Left colon (tissue), 2 donors: ENCODE measurements at places on chromosomes 6 and 20.

DNA sequence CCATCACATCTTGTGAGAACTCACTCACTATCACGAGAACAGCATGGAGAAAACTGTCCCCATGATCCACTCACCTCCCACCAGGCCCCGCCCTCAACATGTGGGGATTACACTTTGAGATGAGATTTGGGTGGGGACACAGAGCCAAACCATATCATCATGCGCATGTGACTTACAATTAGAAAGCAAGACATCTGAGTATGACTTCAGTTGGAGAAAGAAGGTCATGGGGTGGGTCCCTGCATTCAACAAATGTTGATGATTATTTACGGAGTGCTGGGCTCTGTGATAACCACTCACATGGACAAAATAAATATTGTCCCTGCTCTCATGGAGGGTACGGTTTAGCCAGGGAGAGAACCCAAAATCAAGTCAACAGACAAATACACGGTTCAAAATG lies 37.9 kb downstream of the VSTM2L start:
- no peak for DNase-seq

DNA sequence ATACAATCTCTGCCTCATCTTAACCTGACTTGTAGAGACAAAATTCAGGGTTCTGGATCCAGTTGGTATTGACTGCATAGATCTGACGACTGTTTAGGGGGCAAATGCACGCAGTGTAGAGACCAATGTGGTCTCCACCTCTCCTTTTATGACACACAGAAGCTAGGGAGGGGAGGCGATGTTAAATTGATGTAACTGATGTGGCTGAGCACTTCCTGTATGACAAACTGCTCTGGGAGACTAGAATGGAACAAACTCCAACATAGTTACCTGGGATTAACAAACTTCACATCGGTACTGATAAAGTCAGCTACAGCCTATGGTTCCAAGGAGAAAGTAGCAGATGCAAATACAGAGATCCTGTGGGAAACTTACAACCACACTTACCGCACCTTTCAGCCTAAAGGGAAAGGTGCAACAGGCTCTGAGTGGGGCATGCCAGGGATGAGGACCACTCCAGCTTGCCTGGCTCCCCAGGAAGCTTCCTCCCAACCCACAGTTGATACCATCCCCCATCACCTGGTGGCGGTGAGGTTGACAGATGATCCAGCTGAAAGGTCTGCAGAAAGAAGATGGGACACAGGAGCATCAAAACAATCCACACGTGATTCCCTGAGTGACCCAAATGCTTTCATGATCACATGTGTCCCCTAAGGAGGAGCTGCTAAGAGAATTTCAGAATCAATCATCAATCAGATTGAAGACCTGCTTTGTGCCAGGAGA lies 60.6 kb upstream of the MRPS10 start:
- no peak for DNase-seq

DNA sequence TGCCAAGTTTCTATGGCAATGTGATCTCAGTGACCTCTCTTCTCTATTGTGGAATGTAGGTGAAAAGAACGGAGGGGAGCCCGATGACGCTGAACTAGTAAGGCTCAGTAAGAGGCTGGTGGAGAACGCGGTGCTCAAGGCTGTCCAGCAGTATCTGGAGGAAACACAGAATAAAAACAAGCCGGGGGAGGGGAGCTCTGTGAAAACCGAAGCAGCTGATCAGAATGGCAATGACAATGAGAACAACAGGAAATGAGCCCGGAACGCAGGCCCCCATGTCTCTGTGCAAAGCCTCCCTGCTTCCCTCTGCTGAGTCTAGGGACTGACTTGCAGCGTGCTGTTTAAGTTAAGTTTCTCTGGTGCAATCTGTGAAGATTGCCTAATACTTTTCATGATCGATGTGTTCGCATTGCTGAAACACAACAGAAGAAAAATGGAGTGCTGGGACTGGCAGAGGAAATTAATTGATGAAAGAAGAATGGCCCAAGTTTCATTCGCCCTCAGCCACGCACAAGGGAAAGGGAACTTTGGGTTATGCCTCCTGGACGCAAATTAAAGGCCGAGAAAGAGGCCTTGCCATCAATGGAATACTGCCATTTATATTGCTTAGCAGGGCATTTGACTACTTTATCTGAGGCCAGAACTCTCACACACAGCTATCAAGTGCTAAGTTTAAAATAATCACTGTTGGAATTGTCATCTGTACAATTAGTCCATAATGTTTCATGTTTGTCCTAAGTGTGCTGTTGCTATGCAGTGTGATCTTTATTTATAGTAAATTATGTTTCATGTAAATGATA lies 146.4 kb downstream of the AKAP7 start:
- peak; percentile 36 for DNase-seq

- no peak for DNase-seq
Observed at GRCh38 chr6:159595173-159595572, 97.9 kb downstream of the SOD2 start.

- DNase-seq = no peak
Observed at GRCh38 chr20:49579195-49579594, 11.3 kb upstream of the PTGIS start.

DNA sequence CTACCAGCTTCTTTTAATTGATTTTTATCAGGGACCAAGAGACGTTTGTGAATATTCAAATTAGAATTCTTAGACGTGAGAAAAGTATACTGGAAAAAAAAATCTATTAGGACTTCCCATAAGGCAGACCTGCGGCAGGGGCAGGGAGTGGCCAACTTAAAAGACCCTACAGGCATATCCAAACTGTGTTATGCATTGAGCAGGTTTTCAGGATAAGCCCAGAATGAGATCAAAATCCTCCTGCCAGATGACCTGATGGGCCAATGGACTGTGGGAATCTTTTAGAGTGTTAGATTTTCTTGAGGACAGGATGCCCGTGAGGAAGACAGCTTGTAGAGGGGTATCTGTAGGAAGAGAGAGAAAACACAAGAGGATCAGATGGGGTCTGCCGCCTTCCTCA lies 391.5 kb downstream of the CD83 start:
- no peak for DNase-seq

- DNase-seq = no peak
Observed at GRCh38 chr20:22819784-22820183, 215.3 kb upstream of the SSTR4 start.

GRCh38 chr20:1212023-1212422 lies 8.8 kb downstream of the C20orf202 start:
- DNase-seq = no peak

DNA sequence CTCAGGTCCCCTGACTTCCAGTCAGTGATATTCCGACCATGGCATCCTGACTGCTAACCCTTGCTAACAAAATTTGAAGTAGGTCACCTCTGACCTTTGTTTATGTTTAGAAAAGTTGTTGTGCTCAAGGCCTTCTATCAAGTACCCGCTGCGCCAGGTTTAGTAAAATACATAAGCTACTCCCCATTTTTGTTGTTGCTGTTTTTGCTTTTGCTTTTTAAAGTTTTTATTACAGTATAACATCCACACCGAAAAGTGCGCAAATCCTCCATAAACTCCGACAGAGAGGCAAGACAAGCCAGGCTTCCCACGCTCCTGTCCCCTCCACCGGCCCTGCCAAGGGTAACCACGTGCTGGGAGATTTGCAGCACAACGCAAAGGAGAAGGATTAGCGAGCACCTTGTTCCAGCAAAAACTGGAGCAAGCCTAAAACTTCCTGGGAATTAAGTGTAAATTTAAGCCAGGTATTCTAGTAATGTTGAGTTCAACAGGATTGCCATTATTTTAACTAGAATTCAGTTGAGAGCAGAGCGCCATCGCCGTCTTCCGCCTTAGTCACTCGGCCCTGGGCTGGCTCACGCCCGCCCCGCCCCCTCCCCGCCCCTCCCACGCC lies 17.8 kb upstream of the HMGN4 start:
- no peak for DNase-seq

DNA sequence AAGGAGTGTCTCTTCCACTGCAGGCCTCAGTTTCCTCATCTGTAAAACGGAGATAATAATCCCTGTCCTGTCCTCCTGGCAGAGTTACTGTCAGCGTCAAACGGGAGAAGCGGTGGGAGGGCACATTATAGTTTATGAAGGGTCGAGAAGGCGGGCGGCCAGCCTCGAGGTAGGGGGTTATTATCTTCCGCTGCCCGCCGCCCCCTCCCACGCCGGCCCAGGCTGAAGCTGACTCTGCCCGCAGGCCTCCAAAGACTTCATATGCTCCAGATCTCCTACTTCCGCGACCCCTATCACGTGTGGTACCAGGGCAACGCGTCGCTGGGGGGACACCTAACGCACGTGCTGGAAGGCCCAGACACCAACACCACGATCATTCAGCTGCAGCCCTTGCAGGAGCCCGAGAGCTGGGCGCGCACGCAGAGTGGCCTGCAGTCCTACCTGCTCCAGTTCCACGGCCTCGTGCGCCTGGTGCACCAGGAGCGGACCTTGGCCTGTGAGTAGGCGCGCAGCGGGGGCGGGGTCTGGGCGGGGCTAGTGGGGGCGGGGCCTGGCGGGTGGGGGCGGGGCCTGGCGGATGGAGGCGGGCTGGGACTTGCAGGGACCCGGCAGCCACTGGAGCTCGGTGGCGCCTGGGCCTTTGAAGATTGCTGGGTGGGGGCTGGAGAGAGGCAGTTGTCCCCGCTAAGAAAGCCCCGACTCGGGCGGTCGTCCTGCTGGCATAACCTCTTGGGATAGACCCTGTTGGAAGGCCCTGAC lies 2.8 kb downstream of the PROCR start:
- DNase-seq = peak; percentile 49

DNA sequence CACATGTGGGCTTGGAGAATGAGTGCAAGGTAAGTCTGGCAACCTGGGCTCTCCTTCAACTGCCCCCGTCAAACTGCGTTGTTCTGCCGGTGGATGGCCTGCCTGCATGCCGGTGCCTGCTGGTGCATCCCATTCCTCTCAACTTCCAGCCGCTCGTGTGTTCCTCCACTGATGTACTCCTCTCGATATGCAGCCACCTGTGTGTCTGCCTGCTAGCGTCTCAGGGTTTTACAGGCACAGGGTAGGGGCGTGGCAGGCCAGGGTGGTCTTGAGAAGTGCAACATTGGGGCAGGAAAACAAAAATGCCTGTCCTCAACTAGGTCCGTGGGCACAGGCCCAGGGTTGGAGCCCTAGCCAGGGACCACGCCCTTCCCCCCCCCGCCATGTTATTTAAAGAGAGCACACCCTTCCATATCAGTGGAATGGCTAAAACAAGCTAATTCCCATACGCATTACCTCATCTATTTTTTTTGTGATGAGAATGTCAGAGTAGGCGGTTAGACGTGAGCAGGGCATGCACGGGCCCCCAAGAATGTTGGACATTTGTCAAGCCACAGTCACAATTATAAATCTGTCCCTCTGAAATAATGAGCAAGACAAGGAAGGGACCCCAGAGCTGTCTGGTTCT lies 33.2 kb downstream of the SERPINB6 start:
- no peak for DNase-seq

GRCh38 chr6:148500402-148500801 lies 157.8 kb downstream of the SASH1 start:
- no peak for DNase-seq

DNA sequence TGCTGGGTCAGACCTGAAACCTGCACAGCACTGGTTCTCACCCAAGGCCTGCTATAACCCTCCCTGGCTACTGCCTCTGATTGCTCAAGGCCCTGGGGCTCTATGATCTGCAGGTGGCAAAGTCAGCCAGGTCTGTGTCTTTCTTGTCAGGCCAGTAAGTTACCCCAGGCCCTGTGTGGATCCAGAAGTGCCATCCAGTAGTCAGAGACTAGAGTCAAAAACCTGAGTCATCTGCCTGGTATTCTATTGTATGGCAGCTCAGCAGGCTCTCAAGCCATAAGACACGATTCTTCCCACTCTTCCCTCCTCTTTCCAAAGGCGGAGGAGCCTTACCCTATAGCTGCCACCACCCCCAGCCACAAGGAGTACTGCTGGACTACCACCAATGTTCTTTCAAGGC lies 593.0 kb downstream of the FRK start:
- no peak for DNase-seq

DNA sequence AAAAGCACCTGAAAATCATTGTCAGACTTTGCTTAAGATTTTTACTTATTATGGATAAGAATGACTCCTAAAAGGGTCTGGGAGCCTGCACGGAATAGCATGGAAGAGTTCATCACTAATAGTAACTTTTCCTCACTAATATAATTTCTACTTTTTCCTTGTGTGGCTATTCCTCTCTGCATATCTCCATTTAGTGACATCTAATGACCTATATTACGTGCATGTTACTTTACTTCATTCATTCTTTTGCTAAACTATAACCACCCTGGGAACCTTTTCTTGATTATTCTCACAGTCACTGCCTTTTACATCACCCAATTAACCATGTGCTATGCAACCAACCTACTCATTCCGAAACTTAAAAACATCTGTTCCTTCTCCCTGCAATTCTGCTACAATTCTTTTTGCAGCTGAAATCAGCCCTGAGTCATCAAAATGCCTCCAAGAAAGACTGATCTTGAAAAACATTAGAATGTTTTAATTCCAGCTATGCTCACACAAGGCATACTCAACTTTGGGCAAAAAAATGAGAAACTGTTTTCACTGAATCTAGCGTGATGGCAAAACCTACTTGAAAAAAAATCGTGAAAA lies 313.3 kb downstream of the RNGTT start:
- DNase-seq = no peak

DNA sequence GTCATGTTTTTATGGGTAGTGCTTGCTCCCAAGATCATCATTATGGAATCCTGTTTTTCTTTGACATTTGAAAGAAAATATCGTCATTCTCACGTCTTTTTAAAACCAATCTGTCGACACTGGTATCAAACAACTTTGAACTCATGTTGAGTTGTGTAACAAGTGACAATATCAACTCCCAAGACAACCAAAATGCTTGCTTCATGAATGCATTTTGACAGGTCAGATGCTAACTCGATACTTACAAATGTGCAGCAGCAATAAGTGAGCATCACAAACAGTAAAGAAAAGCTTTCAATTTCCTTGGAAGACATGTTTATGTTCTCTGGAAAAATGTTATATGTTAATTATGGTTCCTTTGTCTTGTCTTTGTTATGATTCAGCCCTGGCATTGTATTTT lies 125.9 kb downstream of the EPHA7 start:
- DNase-seq = no peak

DNA sequence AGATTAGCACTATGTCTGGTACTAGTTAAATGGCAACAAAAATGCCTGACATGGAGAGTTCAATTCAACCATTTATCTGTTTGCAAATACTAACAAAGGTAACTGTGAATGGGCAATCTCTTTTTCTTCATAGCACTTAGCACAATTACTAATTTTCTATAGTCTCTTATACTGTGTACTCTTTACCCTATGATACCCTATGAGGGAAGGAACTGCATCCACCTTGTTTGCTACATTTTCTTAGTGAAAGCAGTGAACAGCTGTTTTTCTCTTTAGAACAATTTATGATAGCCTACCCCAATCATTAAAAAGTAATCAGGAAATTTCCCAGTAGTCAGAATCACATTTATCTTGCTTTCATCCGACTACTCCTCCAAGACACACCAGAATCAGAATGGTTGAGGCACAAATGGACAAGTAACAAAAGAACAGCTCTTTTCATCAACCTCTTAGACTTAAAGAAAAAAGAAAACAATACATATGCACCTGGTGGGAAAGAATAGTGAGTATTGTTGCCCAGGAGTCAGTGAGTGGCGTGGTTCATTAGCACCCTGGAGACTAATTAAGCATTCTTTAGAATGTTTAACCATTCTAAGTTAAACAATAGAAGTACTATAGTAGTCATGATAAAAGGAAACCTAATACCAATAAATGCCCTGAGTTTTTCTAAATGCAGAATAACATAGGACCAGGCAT lies 16.7 kb downstream of the ZNF292 start:
- no peak for DNase-seq
